DMS79 (cell line): ENCODE measurements at places on chromosomes 12 and 14.

GRCh38 chr12:47400266-47400665, 305.6 kb downstream of the RPAP3 start:
- no peak for DNase-seq

DNA sequence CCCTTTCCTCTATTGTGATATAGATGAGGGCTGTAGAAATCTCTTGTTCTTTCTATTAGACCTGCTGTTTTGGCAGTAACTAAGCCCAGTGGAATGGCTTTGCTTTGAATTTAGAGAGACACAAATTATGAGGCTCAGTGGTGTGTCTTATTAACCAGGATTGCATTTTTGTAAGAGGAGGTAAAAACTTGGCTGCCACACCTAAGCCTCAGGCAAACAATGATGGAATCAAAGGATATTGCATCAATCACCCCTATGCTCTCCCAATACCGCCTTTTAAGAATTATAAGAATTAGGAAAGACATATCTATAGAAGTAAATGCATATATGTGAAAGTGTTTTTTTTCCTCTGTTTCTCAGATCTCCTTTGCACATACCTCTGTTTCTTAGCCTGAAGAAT, 63.3 kb downstream of the ACSS3 start:
- DNase-seq, result no peak

GRCh38 chr12:115160271-115161128, 476.5 kb upstream of the TBX3 start:
- peak; percentile 88 for DNase-seq

- no peak for DNase-seq
Observed at GRCh38 chr12:110582276-110583136, 612 bp downstream of the PPTC7 start.

DNA sequence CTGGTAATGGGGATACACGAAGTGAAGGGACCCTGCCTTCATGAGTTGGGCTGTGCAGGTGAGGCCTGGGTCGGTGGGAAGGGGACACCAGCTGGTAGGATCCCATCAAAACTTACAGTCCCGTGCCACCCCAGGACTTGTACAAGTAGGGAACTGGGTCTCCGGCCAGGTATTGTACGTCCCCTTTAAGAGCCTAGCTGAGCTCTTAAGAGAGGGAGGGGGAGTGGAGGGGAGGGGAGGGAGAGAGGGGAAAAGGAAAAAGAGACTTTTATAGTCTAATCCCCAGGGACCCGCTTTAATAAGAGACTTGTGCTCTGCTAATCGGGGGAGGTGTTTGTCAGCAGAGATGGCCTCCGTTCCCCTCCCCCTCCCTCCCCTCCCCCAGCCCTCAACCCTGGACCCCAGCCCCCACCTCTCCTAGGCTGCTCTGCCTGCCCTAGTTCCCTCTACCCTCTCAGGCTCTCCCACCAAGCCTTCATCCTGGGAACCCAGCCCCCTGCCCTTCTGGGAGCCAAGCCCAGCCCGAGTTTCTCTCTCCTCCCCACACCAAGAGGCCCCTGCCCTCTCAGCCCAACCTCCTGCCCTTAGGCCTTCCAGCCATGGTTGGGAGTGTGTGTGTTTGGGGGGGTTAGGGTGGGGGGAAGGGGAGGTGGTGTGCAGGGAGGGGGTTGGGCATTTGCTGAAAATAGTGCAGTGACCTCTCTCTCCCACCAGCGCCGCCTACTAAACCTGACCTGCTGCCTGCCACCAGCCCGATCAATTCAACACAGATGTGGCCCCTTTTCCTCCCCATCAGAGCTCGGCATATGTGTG, 2.6 kb downstream of the GDF11 start:
- no peak for DNase-seq

DNA sequence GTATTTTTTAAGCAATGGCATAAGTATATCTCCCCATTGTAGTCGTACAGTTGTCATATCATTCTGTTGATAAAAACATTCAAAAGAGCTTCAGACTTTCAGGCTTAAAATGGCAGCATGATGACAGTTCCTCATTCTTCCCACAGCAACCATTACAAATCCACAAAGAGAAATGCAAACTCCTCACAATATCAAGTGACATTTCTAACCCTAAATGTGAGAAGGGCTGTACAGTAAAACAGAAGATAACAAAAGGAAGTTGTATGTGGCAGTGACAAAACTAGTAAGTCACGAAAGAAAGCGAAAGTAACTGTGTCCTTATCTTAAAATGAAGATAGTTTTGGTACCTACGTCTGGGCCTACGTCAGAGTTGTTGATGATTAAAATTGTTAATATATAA, 46.7 kb downstream of the GXYLT1 start:
- no peak for DNase-seq

- DNase-seq, result no peak
Observed at GRCh38 chr12:113067987-113068935, 11.7 kb downstream of the DTX1 start.

DNA sequence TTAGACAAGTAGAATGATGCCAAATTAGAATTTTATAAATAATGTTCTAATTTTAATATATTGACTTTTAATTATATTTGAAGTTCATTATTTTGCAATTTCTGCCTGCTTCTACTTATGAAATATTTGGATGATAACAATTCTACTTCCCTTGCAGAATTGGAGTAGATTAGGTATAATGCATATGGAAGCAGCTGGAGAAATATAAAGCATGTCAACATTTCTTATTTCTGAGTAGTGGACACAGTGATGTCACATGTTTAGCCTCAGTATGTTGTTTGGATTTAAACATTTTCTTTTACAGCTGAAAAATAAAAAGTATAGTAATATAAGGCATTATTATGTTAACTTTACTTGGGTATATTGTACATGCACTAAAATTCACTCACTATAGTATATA, 344.2 kb upstream of the E2F7 start:
- DNase-seq, result no peak

DNA sequence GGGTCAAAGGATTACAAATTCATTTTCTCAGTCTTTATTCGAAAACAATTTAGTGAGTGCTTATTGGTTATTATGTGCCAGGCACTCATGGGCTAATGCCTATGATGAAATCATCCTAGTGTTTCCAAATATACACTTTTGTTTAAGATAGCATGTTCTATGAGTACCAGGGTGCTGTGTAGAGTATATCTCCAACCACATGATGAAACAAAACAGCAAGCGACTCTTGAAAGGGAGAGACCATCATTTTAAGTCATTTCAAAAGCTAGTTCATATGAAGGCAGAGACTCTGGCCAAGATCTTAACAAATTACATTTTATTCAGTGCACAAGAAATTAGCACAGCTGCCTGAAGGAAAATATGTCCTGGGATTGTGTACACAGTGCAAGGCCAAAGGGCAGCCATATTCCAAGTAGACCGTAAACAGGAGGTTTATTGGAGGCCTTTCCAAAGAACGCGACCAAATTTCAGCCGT, 204.2 kb downstream of the EFCAB11 start:
- DNase-seq, result no peak

DNA sequence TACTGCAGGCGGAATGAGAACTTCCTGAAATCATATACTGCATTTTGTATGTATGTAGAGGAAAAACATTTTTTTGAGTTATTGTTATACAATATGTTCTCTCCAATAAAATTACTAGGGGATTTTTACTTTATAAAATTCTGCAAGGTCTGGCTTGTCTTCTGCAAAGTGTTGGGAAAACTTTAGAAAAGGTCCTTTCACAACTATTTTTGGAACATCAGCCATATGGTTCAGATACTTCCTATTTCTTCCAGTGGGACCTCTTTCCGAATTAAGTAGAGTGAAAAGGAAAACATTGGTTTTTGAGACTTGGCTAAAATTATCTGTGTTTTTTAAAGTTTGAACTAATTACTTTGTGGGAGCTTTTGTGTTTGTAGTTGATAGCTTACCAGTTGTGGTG, 52.7 kb downstream of the DAAM1 start:
- no peak for DNase-seq

GRCh38 chr14:34465069-34465859, 3.2 kb upstream of the SPTSSA start:
- no peak for DNase-seq

- DNase-seq, result no peak
Observed at GRCh38 chr12:71135812-71136176, 22.0 kb downstream of the TSPAN8 start.

DNA sequence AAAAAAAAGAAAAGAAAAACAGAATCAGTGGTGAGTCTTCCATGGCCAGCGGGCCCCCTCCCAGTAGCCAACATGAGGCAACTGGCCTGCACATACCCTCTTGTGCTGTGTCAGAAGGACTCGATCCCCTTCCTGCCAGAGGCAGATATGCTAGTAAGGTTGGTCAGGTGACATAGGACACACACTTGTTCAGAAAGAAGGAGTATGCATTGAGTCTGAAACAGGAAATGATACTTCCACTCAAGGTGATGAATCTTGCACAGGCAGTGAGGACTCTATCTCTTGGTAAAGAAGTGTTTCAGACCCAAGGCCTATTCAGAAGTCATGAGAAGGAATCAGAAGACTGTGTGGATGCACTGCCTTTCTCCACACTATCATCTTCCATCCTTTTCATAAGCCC, 269.7 kb upstream of the FAR2 start:
- no peak for DNase-seq

DNA sequence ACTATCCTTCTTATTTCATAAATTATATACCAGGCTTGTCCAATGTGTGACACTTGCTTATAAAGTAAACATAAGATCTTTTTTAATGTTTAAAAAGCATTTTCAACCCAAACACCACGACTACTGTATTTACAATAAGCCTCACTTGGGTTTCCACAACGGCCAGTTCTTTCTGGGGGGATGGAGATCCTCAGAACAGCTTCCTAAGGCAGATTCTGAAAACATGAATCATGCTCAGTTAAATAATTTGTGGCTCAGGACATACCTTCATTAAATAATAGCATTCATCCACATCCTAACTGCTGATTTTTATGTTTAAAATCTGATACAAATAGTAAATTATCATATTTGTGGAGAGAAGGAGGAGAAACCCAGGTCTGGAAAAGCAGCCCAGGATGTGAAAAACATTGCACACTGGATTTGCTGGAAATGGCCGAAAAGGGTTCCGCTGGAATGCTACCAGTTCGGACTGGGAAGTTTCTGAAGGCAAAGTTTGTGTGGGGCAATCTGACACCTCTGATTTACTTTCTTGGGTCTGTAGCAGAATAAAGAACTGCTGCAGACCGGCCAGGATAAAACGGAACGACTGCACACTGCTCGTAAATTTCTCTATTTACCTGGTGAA, 597 bp downstream of the GLT8D2 start:
- no peak for DNase-seq

DNA sequence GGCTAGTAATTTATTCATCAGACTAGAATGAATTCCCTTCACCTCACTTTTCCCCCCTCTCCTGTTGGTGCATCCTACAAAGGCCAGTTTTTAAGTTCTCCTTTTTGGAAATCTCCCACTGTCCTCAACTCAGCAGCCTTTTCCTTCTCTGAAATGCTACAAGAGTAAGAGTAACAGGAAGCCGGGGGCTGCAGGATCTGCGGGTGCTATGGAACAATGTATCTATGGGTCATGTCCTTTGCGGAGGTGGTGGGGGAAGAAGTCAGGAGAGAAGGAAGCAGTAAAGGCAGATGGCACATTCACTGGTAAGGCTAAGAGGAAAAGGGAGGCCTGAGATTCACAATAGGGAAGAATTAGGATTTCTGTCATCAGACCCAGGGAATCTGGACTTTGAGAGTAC, 22.2 kb upstream of the TESC start:
- no peak for DNase-seq

DNA sequence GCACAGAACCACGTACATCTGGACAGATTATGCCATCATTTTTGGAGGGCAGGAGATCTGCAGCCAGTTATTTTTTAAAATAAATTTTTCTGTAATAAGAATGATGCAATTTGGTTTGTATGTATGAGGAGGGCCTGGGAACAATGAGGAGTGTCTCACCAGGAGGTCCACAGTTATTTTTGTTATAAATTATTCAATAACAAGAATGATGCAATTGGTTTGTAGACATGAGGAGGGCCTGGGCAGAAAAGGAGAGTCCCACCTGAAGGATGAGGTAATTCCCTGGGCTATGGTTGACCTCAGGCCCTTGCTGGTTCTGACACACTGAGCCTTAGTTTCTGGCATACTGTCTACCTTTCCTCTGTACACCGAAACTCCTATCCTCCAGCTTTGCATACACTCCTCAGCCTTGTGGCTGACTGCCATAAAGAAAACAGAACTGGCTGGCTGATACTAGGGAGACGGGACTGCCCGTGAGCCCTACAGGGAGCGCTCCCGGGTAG, 9.0 kb upstream of the DCD start:
- no peak for DNase-seq

DNA sequence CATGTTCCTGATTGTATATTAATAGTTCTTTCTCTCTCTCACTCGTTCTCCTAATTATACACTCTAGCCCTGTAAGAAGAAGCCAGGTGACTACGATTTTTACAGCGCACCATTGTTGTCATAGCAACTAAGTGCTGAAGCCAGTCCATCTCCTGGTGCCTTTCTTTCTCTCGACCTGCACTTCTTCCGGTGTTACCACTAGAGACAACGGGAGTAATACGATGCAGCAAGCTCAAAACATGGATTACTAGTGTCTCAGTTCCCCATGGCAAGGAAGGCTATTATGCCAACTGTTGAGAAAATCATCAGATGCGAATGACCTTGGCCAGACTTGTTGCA, 40.8 kb upstream of the DCD start:
- DNase-seq, result no peak

- DNase-seq, result no peak
Observed at GRCh38 chr12:53287741-53288216, 7.6 kb upstream of the PFDN5 start.
